ENCODE measurements at places on chromosomes 7 and 10. TPM values are rescaled to one million over a fixed set of nuclear protein-coding genes. Genes with fewer than 3 reads are reported as not detected.

GRCh38 chr10:102624751-102625645 is 19.3 kb upstream of the TRIM8 start:
- DNase-seq, result peak; percentile 61

DNA sequence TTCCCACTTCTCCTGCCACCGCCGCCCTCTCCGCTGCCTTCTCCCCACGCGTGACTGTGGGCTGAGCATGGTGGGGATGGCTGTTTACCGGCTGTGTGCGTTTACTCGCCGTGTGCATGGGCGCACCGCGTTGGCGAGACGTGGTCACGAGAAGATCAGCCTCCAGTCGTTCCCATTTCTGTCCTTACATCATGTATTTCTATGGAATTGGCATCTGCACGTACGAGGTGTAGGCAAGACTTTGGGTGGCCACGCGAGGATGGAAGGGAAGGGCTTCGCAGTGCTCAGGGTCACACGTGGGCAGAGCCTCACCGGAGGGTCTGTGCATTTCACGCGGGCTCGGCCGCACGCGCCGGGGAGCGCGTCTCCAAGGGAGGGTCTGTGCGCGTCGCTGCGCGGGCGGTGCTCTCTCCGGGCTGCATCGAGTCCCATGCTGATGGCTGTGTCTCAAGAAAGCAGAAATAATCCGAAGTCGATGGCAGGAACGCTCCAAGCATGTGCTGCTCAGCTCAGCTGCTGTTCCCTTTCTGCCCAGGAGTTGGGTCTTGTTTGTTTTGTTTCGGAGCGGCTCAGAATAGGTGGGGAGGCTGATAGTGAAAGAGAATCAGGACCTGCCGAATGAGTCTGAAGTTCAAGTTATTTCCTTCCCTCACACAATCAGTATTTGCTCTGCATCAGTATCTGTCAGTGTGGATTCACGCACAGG is 973 bp downstream of the CAMK1D start:
- peak; percentile 67 for DNase-seq

- DNase-seq, result no peak
Measured at GRCh38 chr7:157856873-157857577, 520.2 kb downstream of the DNAJB6 start.

DNA sequence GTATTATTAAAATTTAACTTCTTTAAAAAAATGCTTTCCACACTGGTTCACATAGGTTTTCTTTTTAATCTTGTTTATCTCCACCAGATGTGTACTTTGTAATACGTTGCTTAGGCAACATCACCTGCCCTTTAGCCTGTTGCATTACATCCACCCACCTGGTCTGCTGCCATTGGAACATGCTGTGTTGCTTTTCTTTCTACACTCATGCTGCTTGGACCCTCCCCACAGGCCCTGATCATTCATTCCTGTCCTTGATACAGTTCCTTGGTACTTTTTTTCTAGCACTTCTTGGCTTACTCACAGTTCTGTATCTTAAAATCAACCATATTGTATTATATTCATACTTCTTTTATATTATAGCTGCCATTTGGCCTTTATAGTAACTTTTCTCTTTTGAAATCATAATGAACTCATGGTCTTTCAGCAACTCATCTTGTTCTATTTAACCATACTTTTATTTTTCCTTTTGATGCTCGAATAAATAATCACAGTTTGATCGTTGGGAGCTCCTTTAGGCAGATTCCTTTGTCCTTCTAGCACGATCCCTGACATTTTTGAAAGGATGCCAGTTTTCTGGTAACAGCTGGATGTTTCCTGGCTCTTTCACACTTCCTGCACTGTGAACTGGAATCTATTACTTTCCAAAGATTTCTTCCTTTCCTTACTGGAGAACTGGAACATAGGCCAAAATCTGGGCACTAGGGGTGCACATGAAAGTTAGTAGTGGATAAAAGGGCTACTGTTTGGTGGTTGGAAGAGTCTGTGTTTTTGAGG is 125.1 kb downstream of the CDK14 start:
- no peak for DNase-seq

- DNase-seq, result peak; percentile 76
Measured at GRCh38 chr10:73577788-73578187, 13.4 kb downstream of the USP54 start.

- DNase-seq, result no peak
Measured at GRCh38 chr7:137743021-137743420, 103.8 kb downstream of the DGKI start.

- no peak for DNase-seq
Measured at GRCh38 chr7:70183278-70183677, 585.0 kb downstream of the AUTS2 start.

DNA sequence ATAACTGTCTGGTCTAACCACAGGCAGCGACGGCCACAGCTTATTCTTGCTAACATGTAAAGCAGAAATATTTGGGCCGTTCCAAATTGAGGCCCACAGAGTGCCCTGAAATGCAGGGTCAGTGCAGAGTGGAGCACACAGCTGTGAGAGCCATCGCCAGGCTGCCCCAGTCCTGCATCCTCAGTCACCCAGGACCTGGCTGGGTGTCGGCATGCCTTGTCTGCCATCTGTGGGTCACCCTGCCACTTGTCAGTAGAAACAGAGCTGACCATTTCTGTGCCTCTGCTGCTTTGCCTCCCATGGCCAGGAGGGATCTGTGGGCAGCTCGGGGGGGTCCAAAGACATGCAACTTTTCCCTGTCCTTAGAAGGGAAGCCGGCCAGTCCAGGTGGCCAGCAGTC is 57.3 kb upstream of the BTBD16 start:
- peak; percentile 72 for DNase-seq

Gene GPR37
- total RNA-seq, result 0.99 TPM

Gene HOXA7
- total RNA-seq, result 4.7 TPM

Gene SPRN
- total RNA-seq, result not detected

Gene GNGT1
- not detected for total RNA-seq
